Kasumi-1 (cell line): ENCODE measurements at places on chromosomes 6 and 20.
A peak's percentile ranks its signal among the peaks of the same experiment; 100 is the strongest.

GRCh38 chr6:4870821-4871494, 94.8 kb downstream of the CDYL start:
- DNase-seq: no peak

DNA sequence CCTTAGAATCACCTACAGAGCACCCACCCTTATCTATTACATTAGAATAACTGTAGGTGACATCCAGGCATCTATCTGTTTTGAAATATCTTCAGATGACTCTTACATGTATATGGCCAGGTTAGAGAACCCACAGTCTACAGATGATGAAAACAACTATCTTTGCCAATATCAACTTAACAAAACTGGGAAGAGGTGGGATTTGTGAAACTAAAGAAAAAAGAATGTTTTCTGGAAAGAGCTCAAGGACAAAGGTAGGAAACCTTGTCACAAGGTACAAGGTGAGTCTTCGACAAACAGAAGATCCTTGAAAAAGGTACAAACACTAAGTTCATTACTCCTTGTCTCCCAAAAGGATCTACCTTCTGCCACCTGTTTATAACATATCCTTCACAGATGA, 47.0 kb upstream of the DST start:
- DNase-seq: no peak

DNA sequence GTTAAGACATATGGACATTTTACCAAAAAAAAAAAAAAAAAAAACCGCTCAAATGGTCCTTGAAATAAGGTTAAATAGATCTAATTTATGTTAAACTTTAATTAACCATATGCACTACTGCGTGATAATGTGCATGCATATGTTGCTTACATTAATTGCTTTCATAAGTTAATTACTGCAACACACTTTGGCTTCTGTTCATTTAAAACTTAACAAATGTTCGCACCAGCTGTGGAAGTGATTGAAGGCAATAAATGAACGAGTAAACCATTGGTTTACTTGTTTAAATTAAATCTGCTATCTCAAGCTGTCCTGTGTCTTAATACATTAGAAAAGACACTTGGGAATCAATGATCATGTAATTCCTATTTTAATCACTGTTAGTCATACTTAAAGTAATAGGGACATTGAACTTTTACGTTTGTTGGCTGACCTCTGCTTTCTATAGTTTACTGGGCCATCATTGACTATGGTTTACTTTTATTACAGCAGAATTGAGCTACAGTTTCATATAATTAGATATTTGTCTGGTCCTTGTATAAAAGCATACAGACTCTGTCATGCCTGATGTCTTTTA, 294.7 kb downstream of the KHDC1L start:
- no peak for DNase-seq

DNA sequence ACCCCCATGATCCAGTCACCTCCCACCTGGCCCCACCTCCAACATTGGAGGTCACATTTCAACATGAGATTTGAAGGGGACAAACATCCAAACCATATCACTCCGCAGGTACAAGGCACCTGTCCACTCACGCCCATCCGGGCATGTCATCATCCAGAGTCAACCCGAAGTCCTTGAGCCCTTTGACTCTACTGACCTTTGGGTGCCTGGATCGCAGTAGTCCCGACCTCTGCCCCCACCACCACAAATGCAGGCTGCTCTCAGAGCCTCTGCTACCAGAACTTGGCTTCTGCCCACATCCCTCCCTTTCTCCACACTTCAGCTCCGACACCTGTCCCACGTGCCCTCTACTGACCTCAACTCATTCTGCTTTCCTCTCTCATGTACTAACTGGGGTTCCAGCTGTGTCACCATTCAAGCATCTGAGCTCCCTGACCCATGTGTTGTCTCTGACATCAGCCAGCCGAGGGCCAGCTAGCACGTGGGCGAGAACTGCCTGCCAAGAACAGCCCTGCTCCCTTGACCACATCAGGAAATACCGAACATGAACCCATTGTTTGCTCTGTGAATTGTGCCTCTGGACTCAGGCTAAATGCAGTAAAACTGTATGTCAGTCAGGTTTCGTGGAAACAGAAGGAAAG, 498.3 kb upstream of the SULF2 start:
- DNase-seq: no peak

- no peak for DNase-seq
These were observed 141.5 kb downstream of the C6orf118 start for GRCh38 chr6:165167861-165168260.

DNA sequence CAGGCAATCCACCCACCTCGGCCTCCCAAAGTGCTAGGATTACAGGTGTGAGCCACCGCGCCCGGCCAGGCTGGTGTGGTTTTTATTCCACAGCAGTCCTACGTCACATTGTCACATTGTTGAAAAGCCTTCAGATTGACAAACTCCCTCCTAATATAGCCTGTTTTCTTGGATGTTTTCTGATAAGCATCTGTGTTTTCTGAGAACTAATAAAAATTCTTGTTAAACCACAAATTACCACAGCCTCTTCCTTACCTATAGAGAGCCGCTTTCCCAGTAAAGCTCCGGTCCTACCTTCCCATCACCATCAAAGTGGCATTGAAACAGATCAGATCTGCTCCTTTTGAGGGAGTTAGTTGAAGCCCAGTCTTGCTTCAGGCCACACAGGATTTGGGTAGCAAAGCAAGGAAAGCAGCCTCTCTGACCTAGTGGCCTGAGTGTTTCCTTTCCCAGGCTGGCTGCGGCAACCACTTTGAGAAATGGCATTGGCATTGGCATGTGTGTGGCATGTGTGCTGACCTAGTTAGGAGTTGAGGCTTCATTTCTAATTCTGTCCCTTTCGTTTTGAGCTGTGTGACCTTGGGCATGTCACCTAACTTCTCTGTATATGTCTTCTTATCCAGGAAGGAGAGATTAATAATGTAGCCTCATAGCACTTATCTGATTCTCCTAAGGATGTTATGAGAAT, 1.7 kb upstream of the PKIG start:
- no peak for DNase-seq

- no peak for DNase-seq
These were observed 805.2 kb downstream of the DHX35 start for GRCh38 chr20:39767352-39767751.

- DNase-seq: no peak
These were observed 243.6 kb downstream of the CLIC5 start for GRCh38 chr6:45772051-45772450.

DNA sequence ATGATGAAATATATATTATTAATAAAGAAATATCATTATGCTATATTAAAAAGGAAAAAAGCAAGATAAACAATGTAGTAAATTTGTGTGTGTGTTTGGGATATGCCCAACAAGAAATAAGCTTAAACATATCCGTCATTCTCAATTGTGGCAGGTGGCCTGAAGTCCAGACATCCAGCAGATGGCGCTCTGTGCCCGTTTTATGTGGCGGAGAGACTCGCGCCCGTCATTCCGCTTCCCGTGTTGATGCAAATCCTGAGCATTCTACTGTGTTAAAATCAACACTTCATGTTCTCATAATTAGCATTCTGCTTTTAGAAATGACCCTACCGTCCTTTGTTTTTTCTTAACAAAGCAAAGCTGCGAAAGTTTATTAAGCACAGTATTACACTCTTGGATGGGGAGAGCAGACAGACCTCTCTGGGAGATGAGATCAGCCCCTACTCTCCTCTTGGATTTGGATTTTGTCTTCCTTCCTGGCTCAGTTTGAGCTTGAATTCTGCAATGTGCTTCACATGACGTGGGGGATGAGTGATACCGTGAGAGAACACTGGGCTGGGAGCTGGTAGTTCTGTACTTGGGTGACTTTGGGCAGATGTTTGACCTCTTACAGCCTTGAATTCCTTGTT, 125.8 kb downstream of the MCHR2 start:
- peak; percentile 61 for DNase-seq

- no peak for DNase-seq
These were observed 14.6 kb downstream of the TJAP1 start for GRCh38 chr6:43491750-43492661.

- DNase-seq: no peak
These were observed 286.0 kb downstream of the ADGB start for GRCh38 chr6:146884728-146885127.

DNA sequence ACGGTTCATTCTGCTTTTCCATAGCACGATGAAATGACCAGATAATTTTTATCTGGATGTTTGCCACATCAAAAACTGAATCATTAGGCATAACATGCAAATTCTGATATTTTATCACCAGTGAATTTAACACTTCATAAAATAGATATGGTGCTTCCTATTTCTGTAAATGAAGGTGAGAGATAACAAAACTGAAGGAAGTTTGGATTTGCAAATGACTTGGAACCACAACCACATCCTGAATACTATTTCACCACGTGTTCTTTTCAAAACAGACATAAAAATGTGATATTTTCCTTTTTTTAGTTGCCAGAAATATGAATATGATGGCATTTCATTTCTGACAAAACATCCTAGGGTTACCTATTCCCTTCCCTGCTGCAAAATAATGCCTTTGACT, 146.1 kb downstream of the EDN1 start:
- peak; percentile 10 for DNase-seq

GRCh38 chr20:44811150-44811685, 872 bp upstream of the RIMS4 start:
- DNase-seq: no peak

GRCh38 chr6:34374069-34374468, 18.4 kb downstream of the NUDT3 start:
- DNase-seq: peak; percentile 70

- DNase-seq: no peak
These were observed 17.7 kb upstream of the PARD6B start for GRCh38 chr20:50713657-50714101.

DNA sequence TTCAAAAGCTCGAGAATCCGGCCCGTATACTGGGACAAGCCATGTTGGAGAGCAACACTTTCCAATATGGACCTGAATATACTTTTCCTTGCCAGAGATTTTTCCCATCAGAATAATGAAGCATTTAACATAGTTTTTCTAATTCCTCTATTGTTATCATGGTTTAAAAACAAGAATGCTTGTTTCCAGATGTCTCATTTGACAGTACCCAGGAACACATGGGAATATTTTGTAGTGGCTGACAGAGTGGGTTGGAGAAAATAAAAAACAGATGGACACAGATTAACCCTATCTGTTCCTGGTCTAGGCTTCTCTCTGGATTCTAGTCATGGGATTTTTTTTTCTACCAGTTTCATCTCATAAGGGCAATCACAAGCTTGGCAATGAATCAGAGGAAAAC, 164.8 kb upstream of the CEP162 start:
- DNase-seq: no peak

DNA sequence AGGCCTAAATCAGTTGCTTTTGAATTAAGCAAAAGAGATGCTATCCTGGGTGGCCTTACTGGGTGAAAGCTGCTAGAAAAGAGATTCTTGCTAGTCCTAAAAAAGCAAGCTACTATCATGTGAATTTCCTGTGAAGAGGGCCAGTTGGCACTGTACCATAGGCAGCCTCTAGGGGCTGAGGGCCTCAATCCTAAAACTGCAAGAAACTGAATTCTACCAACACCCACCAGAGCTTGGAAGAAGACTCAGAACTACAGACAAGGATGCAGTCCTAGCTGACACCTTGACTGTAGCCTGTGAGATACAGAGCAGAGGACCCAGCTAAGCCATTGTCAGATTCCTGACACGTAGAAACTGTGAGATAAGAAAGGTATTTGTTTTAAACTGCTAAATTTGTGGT, 24.5 kb downstream of the CLIC5 start:
- DNase-seq: peak; percentile 21

DNA sequence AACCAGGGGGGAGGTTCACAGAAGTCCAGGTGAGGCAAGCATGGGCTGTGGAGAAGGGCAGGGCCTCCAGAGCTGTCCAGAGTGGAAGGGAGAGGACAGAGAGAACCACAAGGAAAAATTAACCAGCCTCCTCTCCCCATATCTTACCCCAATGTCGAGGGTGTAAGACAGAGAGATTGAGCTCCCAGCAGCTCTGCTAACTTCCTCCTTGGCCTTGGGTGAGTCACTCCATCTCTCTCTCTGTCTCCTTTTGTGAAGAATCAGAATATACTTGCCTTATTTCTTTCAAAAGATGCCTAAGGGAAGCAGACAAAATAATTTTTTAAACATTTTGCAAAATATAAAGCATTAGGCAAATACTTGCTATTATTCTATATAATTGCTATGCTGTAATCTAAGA, 58.3 kb upstream of the IYD start:
- peak; percentile 22 for DNase-seq

- DNase-seq: no peak
These were observed 57.7 kb downstream of the SNX5 start for GRCh38 chr20:17910828-17911294.

GRCh38 chr6:44800784-44801592, 413.5 kb downstream of the CDC5L start:
- DNase-seq: no peak

DNA sequence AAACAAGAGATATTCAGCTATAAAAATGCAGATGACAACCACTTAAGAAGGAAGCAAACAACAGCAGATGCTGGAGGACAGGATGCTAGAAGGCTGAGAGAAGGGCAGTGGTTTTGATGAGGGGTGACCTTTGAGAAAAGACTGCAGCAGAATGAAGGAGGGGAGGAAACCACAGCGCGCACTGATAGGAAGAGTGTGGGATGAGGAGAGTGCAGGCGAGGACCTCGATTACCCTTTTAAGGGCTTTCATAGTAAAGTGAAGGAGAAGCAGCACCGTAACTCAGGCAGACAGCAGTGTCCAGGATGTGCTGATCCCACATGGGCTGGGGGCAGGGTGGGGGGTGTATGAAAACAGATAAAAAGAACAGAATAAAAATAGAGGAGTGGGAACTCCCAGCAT, 19.2 kb downstream of the ZBTB2 start:
- DNase-seq: no peak

DNA sequence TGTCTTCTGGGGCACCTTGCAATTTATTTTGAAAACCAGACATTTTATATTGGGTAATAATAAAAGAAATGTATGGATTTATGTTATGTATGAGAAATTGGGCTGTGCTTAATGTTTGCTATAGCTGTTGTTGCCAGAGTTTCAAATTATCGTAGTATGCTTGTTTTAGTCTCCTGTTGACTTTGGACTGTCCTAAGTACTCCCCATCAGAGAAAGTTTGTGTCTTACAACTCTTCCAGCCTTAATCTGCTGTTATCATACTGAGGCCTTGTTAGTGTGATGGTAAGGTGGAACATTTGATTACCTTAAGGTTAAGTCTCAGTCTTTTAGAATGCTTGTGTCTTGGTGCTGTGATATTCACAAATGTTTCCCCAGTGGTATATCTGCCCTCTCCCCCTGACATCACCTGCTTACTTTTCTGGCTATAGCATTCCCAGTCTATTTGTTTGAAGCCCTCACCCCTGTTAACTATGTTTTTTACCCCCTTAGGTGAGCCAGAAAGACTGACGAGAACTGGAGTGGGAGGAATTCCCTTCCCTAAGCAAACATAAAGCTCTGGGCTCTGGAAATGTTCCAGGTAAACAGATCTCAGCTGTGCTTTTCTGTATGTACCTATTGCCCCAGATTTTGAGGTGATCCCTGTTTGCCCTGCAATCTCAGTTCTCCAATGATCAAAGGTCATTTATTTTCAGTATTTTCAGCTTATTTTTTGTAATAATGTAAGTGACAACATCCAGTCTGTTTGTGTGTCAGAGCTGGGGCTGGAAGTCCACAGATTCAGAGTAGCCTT, 581.1 kb upstream of the CITED2 start:
- no peak for DNase-seq

GRCh38 chr6:108958900-108959770, 110.9 kb downstream of the ARMC2 start:
- DNase-seq: peak; percentile 68
